ENCODE measurements at places on chromosomes 11 and 22.

DNA sequence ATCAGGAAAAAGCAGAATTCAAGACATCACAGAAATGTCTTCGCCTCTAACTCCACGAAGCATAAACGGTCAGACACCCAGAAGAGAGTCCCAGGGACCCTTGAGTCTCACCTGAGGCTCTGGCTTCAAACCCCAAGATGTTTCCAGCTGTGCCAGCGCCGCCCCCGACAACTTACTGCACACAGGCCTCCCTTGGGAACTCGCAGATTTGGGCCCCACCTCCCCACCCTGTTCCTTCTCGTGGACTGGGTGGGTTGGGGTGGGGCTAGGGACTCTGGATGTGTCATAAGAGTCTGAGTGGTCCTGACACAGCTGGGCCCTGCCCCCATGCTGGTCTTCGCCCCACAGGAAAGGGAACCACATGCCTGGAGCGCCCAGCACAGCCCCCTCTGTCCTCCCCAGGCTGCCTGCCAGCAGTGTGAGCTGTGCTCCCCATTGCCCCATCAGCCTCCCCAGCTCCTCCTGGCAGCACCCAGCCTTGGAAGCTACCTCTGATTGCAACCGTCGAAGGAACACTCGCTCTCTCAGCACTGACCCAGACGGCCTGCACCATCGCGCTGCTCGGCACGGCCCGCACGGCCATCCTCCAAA lies 147.5 kb downstream of the CRYBB2 start:
- DNase-seq, result no peak

GRCh38 chr11:44928144-44928543 lies 22.5 kb downstream of the TP53I11 start:
- DNase-seq, result no peak

DNA sequence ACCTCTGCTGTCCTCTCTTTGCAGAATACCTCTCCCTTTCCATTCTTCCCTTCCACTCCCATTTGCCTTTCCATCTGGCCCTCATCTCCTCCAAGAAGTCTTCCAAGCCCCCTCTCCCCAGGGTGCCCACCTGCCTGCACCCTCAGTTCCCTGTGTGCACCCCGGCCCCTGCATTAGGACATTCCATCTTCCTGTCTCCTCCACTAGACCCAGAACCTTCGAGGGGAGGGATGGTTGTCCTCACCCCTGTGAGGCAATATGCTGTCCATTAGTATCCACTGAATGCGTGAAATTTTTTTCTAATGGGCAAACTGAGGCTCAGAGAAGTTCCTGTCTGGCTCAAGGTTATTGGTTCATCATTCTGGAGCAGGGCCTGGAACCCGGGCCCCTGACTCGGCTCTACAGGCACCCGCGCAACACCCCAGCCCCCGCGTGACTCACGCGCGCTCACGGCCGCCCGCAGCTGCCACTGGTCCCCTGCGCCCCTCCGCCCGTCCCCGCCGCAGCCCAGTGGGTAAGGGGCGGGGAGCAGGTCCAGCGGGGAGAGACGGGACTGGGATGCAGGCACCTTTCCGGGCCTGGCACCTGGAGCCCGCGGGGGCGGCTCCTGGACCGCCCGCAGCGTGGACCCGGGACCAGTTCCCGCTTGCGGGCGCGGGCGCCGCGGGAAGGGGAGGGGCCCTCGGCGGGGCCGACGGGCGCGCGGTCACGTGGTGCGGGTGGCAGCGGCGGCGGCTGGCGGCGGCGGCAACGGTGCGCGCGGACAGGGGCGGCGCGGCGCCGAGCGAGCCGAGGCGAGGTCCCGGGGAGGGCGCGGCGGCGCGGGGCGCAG lies 7.0 kb downstream of the SEPTIN3 start:
- DNase-seq, result peak; percentile 70

DNA sequence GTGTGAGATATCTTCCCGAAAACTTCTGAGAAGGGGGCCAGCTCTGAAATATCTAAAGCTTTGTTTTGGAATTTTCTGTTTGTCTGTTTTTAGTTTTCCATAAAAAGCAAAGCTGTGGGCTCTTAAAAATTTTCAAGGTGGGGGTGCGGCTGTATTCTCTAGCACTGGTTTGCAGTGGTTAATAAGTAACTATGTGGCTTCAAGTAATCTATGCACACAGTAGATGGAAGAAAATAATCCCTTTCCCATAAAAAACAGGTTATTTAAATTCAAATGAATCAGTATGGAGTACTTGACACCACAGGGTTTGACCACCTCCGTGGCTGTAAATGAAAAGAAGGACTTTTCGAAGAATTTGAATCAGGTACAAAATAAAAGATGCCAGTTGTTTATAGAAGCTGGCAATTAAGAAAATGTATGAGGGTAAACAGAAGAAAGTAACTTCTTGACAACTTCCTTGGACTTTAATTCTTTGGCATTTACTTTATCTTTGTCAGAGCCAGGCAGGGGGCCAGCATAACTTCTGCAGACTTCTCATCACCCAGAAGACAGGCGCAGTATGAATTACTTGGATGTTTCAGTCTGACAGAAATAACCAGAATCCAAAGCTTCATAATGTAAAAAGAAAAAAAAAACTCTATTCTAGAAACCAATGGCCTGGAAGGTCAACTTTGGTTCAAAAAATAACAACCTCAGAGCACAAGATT lies 981.0 kb downstream of the DLG2 start:
- no peak for DNase-seq

DNA sequence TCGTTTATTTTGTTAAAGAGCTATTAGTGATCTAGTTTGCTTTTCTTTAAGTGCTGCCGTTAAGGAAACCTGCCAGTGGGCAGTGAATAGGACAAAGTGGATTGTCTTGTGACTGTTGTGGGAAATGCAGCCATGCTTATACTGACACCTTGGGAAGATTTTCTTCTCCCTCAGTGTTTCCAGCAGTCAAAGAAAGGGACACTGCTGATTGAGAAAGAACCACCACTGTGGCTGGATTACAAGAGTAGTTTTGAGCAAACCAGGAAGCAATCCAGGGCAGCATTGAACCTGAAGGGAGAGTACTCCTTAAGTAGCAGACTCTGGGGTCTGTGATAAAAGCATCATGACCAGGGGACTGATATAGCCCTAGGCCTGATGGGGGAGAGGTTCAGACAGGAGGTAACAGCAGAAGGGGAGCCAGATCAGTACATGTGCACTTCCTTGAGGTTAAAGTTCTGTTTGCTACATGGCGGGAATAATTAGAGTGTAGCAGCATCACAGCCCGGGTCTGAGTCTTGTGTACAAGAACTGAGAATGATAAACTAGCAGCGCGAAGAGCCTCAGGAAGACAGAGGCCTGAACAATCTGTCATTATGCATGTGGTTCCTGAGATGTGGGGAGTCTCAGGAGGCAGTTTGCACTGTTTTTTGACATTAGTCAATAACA lies 167.8 kb downstream of the C11orf91 start:
- no peak for DNase-seq

DNA sequence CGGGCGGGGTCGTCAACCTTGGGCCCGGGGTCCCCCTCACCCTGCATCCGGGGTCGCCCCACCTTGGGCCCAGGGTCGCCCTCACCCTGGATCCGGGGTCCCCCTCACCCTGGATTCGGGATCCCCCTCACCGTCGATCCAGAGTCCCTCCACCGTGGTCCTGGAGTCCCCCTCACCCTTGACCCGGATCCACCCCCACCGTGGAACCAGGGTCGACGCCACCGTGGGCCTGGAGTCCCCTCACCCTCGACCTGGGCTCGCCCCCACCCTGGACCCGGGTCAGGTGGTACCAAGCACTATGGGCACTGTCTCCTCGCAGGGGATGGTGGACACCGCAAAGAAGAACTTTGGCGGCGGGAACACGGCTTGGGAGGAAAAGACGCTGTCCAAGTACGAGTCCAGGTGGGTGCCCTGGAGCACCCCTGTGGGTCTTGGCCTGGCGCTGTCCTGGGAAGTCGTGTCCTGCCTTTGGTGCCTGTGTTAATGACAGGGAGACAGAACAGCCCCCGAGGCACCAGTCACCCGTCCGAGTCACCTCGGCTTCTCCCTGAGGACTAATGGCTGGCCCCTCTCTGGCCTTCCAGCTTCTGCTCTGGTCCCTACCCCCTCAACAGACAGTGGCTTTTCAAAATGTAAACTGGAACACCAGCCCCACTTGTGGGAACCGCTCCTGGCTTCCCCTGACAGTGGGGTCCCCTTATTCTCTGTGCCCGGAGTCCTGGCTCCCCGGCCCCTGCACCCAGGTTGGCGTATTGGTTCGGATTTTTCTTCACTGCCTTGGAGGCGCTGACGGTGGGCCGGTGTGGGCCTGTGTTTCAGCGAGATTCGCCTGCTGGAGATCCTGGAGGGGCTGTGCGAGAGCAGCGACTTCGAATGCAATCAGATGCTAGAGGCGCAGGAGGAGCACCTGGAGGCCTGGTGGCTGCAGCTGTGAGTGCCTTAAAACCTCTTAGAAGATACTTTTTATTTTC lies 762 bp downstream of the CRELD2 start:
- DNase-seq, result no peak

- no peak for DNase-seq
Observed at GRCh38 chr22:25420925-25421904, 143.3 kb upstream of the GRK3 start.

DNA sequence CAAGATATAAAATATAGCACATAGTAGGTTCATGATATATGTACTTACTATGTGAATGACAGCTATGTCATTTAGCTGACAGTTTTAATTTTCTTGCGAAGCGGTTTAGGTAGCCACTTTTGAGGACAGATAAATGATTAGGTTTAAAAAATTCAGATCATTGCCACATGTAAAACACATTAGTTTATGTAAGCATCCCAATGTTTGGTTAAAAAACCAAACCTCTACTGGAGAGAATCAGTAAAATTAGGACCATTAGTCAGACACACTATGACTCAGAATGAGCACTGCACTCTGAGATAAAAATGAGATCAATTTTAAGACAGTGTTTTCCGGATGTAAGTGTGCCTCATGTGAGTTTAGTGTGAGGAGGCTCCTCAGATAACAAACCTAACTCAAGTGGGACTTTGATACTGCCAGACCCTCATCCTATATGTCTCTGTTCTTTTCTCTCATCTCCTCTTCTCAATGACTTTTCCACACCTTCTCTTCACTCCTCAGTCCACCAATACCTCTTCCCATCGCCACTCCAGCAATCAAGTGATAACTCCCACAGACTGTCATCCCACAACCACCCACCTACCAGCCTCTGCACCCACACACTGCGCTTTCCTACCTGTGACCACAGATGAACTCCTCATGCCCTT lies 6.8 kb upstream of the OR2AT4 start:
- peak; percentile 11 for DNase-seq

DNA sequence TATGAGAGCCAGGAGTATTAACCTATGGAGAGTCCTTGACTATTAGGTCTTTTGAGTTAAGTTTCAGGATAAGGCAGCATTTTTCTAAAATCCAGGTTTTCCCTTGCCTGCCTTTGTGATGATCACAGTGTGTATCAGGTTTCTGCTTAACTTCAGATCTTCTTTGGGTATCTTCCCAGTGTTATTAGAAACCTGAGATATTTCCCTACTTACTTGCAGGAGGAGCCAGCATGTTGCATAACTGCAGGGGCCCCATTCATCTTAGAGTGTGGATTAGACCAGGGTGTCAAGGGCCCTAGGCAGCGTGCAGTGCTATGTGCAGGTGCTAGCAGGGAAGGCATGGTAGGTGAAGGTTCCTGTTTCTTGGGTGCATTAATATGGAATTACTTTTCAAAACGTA lies 69.5 kb downstream of the ZNRF3 start:
- no peak for DNase-seq

DNA sequence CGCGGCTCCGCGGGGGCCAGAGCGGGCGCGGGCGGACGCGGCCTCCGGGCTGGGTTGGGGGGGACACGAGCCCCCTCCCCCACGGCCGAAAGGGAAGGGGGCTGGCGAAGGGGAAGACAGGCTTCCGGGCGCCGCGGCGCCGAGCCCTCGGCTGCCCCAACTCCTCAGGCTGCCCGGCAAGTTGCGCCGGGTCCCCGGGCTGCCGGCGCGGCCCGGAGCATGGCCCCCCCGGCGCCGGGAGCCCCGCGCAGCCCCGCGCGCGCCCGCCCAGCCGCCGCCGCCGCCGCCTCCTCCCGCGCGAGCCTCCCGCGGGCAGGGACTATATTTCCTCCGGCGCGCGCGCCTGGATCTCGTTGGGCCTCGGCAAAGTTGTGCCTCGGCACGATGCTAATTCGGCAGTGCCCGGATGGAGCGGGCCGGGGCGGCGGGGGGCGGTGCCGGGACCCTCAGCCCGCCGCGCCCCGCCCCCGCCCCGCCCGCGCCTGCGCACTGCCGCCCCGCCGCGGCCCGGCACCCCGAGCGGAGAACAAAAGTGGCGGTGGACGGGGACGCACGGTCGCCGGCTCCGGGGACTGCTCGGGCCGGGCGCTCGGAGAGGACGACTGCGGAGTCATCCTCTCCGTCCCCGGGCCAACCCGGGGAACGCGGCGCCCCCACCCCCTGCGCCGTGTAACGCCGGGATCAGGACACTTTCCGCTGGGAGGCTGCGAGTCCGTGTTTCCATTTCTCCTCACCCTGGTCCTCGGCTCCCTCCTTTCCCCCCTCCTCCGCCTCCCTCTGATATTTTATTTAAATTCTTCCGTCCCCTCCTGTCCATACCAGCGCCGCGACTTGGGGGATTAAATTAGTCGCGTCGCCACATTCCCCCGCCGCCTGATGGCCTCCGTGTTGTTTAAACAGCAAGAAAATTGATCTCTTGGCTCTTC lies at the start of gene PHF21B:
Gene PHF21B (minus strand): TSS at position 400 of the 926 bp plus-strand sequence. CDS start 456 bp downstream, outside the sequence.
- DNase-seq, result peak; percentile 50

DNA sequence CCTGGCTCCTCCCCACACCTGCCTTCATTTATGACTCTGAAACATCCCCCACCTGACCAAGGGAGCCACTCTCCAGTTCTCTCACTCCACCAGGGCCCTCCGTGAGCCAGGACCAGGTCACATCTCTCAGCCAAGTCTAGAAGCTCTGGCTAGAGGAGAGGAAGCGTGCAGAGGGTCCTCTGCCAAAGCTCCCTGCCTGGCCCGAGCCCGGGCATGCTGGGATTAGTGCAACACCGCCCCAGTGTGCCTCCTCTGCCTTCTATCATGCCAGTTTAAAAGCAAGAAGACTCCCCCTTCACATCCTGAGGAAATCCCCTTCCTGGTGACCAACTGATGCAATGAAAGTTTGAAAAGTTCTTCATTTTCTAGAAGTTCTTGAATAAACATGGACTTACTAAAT lies 23.5 kb downstream of the TP53AIP1 start:
- DNase-seq, result no peak

- DNase-seq, result no peak
Observed at GRCh38 chr11:83545494-83546260, 259.5 kb upstream of the CCDC90B start.

GRCh38 chr11:121592708-121593107 lies 139.9 kb upstream of the SORL1-AS1 start:
- no peak for DNase-seq

DNA sequence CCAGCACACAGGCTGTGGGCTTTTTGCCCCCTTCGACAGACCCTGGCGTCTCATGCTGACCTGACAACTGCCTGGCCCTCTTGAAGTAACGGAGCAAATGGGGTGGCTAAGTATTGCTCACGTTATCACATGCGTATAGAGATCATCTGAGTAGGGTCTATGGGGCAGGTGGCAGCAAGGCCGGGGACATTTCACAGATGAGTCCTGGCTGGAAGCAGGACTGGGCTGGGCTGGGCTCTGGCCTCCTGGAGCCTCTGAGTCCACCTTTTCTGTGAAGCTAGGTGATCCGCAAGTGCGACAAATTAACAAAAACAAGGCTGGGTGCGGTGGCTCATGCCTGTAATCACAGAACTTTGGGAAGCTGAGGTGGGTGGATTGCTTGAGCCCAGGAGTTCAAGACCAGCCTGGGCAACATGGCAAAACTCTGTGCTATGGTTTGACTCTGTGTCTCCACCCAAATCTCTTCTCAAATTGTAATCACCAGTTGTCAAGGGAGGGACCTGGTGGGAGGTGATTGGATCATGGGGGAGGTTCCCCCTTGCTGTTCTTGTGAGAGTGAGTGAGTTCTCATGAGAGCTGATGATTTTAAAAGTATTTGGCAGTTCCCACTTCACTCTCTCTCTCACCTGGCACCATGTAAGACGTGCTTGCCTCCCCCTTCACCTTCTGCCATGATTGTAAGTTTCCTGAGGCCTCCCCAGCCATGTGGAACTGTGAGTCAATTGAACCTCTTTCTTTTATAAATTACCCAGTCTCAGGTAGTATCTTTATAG lies 122.0 kb downstream of the MPPED1 start:
- no peak for DNase-seq
